ENCODE measurements at places on chromosomes 5 and 9. TPM values are rescaled to one million over a fixed set of nuclear protein-coding genes. Genes with fewer than 3 reads are reported as not detected.

DNA sequence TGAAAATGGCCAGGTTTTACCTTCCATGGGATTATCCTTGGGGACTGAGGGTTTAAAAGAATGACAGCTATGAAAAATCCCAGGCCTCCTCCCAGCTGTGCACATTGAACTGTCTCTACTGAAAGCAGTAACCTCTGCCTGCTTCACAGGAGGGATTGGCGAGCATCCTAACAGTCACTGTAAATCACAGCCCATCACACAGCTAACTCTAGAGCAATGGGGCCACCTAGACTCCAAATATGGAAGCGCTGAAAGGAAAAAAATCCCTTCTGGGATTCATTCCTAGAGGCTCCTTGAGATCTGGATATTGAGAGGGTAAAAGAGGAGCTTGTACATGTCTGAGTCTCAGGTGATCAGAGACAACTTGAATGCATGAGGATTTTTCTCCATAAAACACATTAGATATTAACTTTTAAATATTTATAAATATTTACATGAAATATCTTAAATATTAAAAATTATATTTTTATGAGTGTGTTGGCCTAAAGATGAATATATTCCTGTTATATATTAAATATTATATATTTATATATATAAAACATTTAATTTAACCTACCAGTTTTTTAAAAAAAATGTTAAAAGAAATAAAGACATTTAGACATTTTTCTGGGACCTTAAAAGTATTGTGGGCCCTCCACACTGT, 133.8 kb upstream of the SLC24A2 start:
- no peaks in the 10 kb centered on the region for H3K4me1 ChIP-seq
- H3K36me3 ChIP-seq, result no peaks in the 10 kb centered on the region
- no peak overlapping the region for H3K4me3 ChIP-seq
- H3K27ac ChIP-seq, result no peak overlapping the region

Gene MYO10
- 41.7 TPM for total RNA-seq

DNA sequence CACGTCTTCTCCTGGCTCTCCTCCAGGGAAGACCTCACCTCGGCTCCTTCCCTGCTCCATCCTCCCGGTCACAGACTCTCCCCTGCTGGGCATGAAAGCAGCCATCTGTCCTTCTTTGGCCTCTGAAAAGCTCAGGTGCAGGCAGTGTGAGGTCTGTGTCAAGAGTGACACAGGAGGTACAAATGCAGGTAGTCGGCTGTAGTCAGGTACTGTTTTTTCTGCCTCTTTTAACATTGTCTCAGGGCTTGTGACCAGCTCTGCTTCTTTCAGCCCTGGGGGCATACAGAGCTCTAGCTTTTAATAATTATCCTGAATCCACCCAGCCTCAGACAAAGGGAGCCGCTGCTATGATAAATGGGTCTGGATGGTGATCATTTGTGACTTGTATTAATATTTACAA, 46.4 kb downstream of the C5orf15 start:
- H3K36me3 ChIP-seq, result no peaks in the 10 kb centered on the region
- peaks cover 5% of the 10 kb centered on the region for H3K4me1 ChIP-seq
- DNase-seq, result no peak
- no peak overlapping the region for H3K4me3 ChIP-seq

Gene SPATA31A7
- not detected for total RNA-seq

Gene PCDHB7
- total RNA-seq, result 7.1 TPM

GRCh38 chr5:154174091-154174490, 16.4 kb upstream of the GALNT10 start:
- DNase-seq, result no peak
- H3K4me1 ChIP-seq, result peaks cover 11% of the 10 kb centered on the region
- no peaks in the 10 kb centered on the region for H3K27me3 ChIP-seq
- no peak overlapping the region for H3K27ac ChIP-seq
- no peak overlapping the region for H3K4me3 ChIP-seq

Gene SCGB3A2
- not detected for total RNA-seq

DNA sequence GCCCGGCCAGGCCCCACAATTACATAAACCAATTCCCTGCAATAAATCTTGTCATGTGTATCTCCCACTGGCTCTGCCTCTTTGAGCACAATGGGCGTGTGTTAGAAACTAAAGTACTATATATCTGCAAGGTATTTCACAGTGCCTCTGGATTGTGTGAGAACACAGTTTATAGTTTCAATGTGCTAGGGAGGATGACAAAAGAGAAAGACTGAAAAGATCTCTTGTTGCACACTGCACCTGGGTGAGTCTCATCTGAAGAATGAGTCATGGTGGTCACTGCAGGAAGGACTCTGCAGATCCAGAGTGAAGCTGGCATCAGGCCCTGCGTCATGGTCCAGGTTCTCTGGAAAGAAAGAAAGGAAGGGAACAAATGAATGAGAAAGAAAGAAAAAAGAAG, 20.7 kb upstream of the CTSV start:
- no peaks in the 10 kb centered on the region for H3K36me3 ChIP-seq
- no peak for DNase-seq
- no peak overlapping the region for H3K4me3 ChIP-seq
- H3K4me1 ChIP-seq, result no peaks in the 10 kb centered on the region
- no peaks in the 10 kb centered on the region for H3K27me3 ChIP-seq

DNA sequence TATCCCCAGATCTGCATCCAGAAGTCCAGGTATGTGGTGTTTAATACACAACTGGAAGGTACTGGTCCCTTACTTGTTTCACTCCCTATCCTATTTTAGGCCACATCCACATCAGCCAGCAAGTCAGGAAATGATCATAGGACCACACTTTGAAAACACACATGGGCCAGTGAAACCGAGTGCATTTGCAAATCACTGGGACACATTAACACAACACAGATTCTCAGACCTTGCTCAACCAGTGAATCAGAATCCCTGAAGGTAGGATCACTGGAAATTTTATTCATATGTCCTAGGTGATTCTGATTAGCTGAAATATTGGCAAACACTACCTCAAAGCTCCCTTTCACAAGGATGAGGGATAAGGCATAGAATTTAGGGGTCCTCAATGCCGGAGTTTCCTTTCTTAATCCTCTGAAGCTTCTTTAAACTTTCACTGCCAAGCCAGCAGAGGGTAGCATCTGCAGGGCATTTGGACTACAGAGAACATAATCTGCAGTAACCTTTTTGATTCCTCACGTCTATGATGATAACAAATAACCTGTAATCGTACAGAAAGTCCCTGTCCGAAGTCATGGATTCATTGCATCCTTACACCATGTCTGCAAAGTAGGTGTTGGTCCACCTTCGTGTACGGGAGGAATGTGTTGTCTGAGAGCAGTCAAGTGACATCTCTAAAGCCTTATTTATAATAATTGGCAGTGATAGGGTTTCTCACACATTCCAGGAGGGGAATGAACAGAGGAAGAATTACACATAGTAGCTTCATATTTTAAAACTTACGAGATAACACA, 11.0 kb upstream of the ABLIM3 start:
- no peak overlapping the region for H3K27ac ChIP-seq
- H3K4me3 ChIP-seq, result no peak overlapping the region
- no peak for DNase-seq

Gene GRXCR2
- not detected for total RNA-seq

GRCh38 chr5:6736106-6736505, 22.9 kb downstream of the TENT4A start:
- H3K27me3 ChIP-seq, result no peaks in the 10 kb centered on the region
- no peak for DNase-seq
- no peak overlapping the region for H3K4me3 ChIP-seq
- peaks cover 23% of the 10 kb centered on the region for H3K36me3 ChIP-seq

DNA sequence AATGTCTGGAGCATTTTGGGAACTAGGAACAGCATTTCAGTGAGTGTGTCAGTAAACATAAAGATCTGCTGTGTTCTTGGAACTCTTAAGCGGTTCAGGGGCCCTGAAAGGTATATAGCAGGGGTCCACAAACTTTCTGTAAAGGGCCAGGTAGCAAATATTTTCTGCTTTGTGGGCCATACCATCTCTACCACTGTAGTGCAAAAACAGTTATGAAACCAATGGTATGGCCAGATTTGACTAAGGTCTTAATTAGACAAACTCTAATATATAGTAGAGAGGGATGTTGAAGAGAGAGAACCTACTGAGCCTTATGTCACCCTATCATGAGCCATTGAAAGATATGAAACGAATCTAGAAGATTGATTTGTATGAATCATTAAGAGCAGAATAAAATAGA, 5.3 kb downstream of the TNPO1 start:
- H3K4me1 ChIP-seq, result peaks cover 33% of the 10 kb centered on the region
- DNase-seq, result no peak
- peaks cover 4% of the 10 kb centered on the region for H3K36me3 ChIP-seq
- no peak overlapping the region for H3K27ac ChIP-seq

- peak overlapping the region; percentile 66 for H3K27ac ChIP-seq
- H3K36me3 ChIP-seq, result no peaks in the 10 kb centered on the region
- no peak for DNase-seq
These were observed 19.2 kb downstream of the SIL1 start for GRCh38 chr5:139178935-139179334.

Gene PCDHA6
- total RNA-seq, result 0.14 TPM

GRCh38 chr9:27765266-27766072, 192.2 kb upstream of the C9orf72 start:
- H3K27me3 ChIP-seq, result no peaks in the 10 kb centered on the region
- no peak for DNase-seq
- no peaks in the 10 kb centered on the region for H3K36me3 ChIP-seq
- H3K4me1 ChIP-seq, result no peaks in the 10 kb centered on the region
- H3K4me3 ChIP-seq, result no peak overlapping the region

DNA sequence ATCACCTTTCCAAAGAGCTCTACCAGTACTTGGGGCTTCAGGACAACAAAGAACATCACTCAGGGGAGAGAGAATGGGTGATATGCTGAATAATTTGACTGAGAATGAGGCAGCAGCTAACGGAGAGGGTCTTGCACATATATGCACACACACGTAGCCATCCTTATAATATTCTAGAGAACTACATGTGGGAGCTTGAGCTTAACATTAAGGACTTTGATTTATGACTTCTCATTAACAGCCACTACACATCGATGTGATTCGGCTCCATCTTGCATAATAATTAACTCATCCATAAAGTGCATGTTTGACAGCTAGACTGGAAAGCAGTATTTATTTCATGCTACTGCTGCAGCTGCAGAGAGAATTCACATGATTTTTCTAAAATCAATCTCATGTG, 163.4 kb downstream of the RAB3C start:
- no peaks in the 10 kb centered on the region for H3K27me3 ChIP-seq
- no peaks in the 10 kb centered on the region for H3K36me3 ChIP-seq
- H3K4me1 ChIP-seq, result no peaks in the 10 kb centered on the region
- H3K27ac ChIP-seq, result no peak overlapping the region
- no peak overlapping the region for H3K4me3 ChIP-seq

Gene PDLIM4
- 50.6 TPM for total RNA-seq

- peaks cover 24% of the 10 kb centered on the region for H3K4me1 ChIP-seq
- no peak for DNase-seq
- H3K36me3 ChIP-seq, result no peaks in the 10 kb centered on the region
- H3K27me3 ChIP-seq, result no peaks in the 10 kb centered on the region
- peak overlapping the region; percentile 90 for H3K27ac ChIP-seq
These were observed 716 bp upstream of the OTULIN start for GRCh38 chr5:14663734-14664269.

DNA sequence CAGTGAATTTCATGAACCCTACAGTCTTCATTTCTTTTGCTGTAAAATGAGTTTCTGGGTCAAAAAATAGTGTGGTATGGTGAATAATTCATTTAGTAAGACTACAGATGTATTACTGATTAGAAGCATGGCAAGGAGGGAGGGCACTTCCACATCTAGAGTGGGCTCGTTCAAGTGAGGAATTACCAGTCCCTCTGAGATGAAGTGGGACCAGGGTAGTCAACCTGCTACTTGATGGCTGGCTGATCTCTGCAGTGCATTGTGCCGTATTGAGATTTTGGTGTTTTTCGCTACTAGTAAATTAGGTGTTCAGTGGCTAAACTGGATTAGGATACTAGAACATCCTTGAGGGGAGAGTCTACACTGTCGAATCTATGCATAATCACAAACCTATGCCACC, 10.8 kb downstream of the CDC37L1 start:
- H3K4me1 ChIP-seq, result peaks cover 41% of the 10 kb centered on the region
- peak overlapping the region; percentile 20 for H3K27ac ChIP-seq
- no peak for DNase-seq
- no peaks in the 10 kb centered on the region for H3K27me3 ChIP-seq
- peaks cover 1% of the 10 kb centered on the region for H3K36me3 ChIP-seq

GRCh38 chr9:91837981-91838731, 111.9 kb downstream of the ROR2 start:
- no peaks in the 10 kb centered on the region for H3K27me3 ChIP-seq
- H3K27ac ChIP-seq, result no peak overlapping the region
- H3K4me3 ChIP-seq, result peak overlapping the region; percentile 59
- peaks cover under 1% of the 10 kb centered on the region for H3K4me1 ChIP-seq
- H3K36me3 ChIP-seq, result no peaks in the 10 kb centered on the region
- DNase-seq, result no peak

Gene PCDHGA3
- 5.3 TPM for total RNA-seq

DNA sequence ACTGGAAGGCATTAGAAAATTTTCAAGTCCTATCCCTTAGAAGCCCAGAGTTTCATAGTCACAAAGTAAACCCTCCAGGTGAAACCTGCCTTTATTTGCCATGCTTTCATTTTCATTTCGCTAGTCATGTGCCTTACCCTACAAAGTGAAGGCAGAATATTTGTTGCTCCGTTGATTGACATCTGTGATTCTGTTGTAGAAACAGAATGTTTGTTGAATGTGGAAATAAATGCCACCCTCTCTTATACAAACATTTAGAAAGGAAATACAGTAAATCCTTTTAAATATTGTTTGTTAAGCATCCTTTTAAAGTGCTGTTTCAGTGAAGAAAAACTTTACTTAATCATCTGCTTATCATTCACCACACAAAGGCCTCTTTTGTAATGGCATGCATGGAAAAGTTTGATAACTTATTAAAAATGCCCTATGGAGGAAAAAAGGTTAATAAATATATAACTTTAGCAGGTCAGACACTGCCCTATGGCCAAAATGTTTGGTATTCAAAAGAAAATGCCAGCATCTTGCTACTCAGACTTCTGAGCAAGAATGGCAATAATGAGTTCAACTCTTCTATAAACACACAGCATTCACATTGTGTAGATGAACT, 34.3 kb upstream of the CAST start:
- H3K27me3 ChIP-seq, result no peaks in the 10 kb centered on the region
- no peak overlapping the region for H3K27ac ChIP-seq
- no peak overlapping the region for H3K4me3 ChIP-seq
- no peaks in the 10 kb centered on the region for H3K36me3 ChIP-seq

DNA sequence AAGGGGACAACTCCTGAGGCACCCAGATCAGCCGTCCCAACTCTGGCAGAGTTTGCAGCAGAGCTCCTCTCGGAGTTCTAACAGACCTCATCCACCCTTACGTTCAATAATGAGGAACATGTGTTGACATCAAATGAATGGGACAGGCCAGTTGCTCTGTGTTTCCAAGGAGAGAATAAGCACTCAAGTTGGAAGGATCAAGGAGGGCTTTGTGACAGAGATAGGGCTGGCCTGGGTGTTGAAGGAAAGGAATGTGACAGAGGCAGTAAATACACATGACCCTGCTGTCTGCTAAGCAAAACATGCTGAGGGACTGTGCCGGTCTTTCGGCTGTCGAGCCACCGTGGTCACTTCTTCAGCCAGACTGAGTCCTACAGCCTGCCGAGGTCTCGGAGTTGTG, 48.2 kb downstream of the GPR107 start:
- DNase-seq, result no peak
- H3K36me3 ChIP-seq, result peaks cover 21% of the 10 kb centered on the region
- peak overlapping the region; percentile 68 for H3K27ac ChIP-seq
- H3K4me1 ChIP-seq, result peaks cover 12% of the 10 kb centered on the region
- no peak overlapping the region for H3K4me3 ChIP-seq

Gene ANKRD18B
- total RNA-seq, result not detected

Data from thoracic aorta (tissue), 2 donors.